ENCODE measurements at places on chromosomes 12 and 14.

- H3K4me1 ChIP-seq = peaks cover 38% of the 10 kb centered on the region
- peaks cover 38% of the 10 kb centered on the region for H3K27me3 ChIP-seq
- no peak overlapping the region for H3K27ac ChIP-seq
- DNase-seq = no peak
- H3K4me3 ChIP-seq = no peak overlapping the region
Measured at GRCh38 chr14:103277931-103278330, 56.1 kb upstream of the EIF5 start.

DNA sequence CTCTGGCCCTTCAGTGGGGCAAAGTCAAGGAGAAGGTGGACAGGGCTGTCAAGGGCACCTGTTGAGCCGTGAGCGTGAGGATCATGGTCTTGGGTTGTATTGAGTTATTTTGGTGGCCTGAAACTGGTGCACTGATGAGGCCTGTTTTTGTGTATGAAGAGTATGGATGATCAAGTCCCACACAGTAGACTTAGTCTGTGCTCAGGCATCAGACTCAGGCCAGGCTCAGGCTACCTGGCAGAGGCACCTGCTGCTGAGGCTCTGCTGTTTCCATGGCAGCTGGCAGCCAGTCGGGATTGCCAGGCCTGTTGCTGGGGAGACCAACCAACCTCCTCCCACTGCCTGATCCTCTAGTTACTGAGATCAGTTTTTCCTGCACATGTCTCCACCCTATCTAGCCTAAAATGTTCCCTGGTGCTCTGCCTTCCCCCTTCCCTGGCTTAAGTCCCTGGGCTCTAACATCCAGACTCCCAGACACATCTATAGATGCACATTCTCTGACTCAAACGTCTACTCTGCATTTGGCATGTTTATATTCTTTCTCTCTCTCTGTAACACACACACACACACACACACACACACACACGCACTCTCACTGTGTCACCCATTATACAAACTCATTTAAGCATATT, 5.1 kb downstream of the JPH4 start:
- H3K4me1 ChIP-seq = no peaks in the 10 kb centered on the region
- no peak for DNase-seq
- peaks cover 35% of the 10 kb centered on the region for H3K27me3 ChIP-seq
- no peak overlapping the region for H3K4me3 ChIP-seq
- H3K27ac ChIP-seq = no peak overlapping the region

DNA sequence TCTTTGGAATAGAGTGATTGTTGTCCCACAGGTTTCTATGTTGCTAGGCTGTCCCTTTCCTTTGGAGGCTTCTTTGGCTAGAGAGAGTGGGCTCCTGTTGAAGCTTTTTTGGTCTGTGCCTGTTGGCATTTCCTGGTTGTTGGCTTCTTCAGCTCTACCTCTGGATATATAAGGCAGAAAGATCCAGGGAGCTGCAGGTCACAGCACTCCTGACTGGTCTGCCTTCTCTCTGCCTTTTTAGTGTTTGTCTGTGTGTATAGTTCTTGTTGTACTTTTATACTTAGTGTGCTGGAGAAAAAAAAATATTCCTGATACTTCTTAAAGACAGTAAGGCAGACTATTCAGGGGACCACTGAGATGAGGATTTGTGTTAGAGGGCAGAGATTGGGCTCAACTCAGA, 202.7 kb downstream of the FBXL14 start:
- H3K4me1 ChIP-seq = no peaks in the 10 kb centered on the region
- no peaks in the 10 kb centered on the region for H3K27me3 ChIP-seq
- H3K27ac ChIP-seq = no peak overlapping the region
- no peak for DNase-seq
- H3K36me3 ChIP-seq = no peaks in the 10 kb centered on the region
- no peak overlapping the region for H3K4me3 ChIP-seq

DNA sequence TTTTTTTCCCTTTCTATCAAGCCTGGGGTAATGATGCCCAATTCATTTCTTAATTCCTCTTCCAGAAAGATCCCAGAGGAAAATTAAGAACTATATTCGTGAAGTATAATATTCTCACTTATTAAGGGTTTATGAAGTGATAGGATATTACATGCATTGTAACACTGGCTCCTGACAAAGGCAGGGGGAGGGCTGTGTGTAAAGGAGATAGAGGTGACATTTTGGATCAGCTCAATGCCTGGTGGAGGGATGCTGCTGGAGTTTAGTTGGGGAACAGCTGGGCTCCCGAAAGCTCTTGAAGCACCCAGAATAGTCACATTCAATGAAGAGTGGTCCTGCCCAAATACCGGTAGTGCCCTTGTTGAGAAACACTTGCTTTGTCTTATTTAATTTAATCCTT, 774 bp downstream of the SERPINA11 start:
- DNase-seq = no peak
- H3K4me1 ChIP-seq = no peaks in the 10 kb centered on the region

GRCh38 chr12:76152181-76152807, 67.8 kb upstream of the NAP1L1 start:
- no peaks in the 10 kb centered on the region for H3K4me1 ChIP-seq
- no peaks in the 10 kb centered on the region for H3K27me3 ChIP-seq
- H3K27ac ChIP-seq = no peak overlapping the region
- DNase-seq = no peak

GRCh38 chr12:29662734-29663323, 120.9 kb downstream of the TMTC1 start:
- H3K27me3 ChIP-seq = no peaks in the 10 kb centered on the region
- H3K4me3 ChIP-seq = no peak overlapping the region
- peak overlapping the region; percentile 34 for H3K27ac ChIP-seq
- no peaks in the 10 kb centered on the region for H3K36me3 ChIP-seq
- no peak for DNase-seq
- H3K4me1 ChIP-seq = peaks cover 26% of the 10 kb centered on the region

GRCh38 chr12:108289350-108290161, 49.6 kb downstream of the CMKLR1 start:
- no peaks in the 10 kb centered on the region for H3K27me3 ChIP-seq
- peak; percentile 52 for DNase-seq
- no peaks in the 10 kb centered on the region for H3K36me3 ChIP-seq
- no peaks in the 10 kb centered on the region for H3K4me1 ChIP-seq
- H3K4me3 ChIP-seq = no peak overlapping the region
